Right forelimb (tissue), 1 donor: ENCODE measurements at places on chromosomes 13 and 19.
A peak's percentile ranks its signal among the peaks of the same experiment; 100 is the strongest.

- no peak for DNase-seq
Measured at GRCh38 chr13:24661713-24662112, 18.5 kb upstream of the ATP12A start.

- no peak for DNase-seq
Measured at GRCh38 chr13:78410847-78411246, 192.5 kb downstream of the POU4F1 start.

DNA sequence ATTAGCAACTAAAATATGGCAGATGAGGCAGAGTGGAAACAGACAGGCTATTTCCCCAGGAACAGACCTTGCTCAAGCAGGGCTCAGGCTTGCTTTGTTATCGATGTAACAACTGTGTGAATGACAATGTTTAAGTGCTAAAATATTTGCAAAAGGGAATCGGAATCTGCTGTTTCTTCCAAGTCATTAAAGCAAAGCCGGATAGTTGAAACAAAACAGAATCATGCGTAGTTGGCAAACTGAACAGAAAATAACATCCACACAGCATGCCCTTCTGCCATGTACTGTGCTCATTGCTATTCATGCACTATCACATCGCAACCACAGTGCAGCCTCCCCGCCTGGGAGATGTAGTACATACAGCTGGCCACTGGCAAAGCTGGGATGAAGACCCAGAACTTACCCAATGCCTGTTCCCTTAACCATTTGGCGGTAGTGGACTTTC is 799.1 kb downstream of the DIAPH3 start:
- DNase-seq = no peak

DNA sequence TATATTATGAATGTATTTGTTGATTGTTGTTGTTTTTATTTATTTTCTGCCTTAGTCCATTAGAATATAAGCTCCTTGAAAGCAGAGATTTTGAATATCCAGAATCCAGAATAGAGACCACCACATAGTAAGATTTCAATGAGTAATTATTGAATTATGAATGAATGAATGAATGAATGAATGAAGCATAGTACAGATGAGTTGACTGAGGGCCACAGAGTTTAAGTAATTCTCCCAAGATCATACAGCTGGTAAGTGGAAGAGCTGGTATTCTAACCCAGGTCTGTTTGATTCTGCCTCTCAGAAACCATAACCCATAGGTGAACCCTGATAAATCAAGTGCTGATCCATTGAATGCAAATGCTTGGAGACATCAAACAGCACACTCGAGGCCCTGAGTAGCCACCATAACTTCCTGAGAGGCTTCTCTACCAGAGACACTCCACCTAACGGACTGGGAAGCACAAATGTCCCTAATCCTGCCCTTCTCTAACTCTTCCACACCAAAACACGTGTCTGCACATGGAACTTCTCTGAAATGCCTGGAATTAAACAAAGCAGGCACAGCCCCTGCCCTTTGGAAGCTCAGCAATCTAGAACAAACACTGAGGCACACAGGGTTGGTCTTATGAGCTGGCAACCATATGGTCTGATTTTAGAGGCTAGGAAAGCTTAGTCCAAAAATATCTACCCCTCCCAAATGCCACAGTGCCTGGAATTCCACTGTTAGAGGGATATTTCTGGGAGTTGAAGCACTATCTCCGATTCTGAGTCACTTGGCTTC is 190.1 kb downstream of the FOXO1 start:
- DNase-seq = no peak

GRCh38 chr19:8618751-8619150 is 8.2 kb upstream of the ADAMTS10 start:
- no peak for DNase-seq

DNA sequence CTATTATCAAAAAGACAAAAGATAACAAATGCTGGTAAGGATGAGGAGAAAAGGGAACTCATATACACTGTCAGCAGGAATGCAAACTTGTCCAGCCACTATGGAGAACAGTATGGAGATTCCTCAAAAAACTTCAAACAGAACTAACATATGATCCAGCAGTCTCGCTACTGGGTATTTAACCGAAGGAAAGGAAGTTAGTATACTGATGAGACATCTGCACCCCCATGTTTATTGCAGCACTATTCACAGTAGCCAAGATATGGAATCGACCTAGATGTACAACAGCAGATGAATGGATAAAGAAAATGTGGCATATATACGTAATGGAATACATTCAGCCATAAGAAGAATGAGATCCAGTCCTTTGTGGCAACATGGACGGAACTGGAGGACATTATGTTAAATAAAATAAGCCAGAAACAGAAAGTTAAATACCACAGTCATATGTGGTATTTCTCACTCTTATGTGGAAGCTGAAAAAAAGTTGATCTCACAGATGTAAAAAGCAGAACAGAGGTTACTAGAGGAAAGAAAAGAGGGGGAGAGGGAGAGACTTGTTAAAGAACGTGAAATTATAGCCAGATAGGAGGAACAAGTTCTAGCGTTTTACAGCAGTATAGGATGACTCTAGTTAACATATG is 83.2 kb downstream of the RUBCNL start:
- DNase-seq = no peak

DNA sequence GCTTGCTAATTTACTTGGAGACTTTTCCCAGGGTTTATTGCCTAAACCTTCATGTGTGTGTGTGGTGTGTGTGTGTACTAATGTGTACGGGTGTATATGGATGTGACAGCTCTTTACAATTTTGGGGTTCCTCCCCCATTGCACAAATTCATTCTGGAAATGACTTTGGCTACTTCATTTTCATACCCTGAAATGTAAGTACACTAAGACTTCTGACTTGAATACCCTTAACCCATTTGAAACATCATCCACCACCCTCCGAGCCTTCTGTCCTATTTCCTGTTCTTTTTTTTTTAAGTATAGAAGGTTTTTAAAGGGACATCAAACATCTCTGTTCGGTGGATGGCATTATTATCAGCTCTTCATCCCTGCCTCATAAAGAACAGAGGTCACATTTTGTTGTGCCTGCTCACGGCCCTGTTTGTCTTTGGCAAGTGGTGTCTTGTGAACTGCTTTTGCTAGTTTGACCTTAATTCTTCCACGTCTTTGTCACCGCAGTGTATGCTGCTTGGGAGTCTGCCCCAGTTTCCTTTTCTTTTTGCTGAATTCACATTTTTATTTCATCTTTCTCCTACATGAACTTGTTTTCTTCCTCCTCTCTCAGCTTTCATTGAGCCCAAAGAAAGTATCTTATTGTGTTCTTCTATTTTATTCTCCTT is 228.3 kb downstream of the FOXO1 start:
- no peak for DNase-seq

- no peak for DNase-seq
Measured at GRCh38 chr19:41323430-41324125, 13.6 kb downstream of the CCDC97 start.

- no peak for DNase-seq
Measured at GRCh38 chr13:112059457-112060281, 7.3 kb upstream of the SOX1 start.

DNA sequence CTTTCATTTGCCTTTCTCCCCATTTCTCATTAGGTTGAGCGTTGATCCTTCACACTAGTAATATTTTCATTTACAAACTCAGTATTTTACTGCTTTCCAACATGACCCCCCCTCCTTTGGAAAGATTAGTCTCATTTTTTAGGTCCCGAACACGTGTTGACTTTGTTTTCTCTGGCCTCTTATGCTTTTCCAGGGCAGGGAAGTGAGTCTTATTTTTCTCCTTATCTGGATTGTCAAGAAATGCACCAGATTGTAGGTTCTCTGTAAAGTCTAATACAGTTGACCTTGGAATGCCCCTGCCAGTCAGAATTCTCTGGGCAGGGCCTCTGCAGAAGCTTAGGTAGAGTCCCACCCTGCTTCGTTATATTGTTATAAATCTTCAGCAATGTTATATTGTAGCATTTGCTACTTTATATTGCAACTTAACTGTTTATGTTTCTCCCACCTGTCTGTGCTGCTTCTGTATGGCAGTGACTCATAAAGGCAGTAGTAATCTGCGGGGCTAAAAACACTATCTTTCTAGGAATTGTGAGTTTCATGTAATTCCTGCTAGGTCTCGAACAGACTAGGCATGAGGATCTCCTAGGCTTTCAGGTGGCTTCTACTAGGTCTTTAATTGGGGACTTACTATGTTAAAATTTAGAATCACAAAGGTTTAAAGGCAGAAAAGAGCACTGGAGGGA is 2.0 kb downstream of the TDRD3 start:
- DNase-seq = no peak

- DNase-seq = no peak
Measured at GRCh38 chr19:31089681-31090080, 259.6 kb downstream of the TSHZ3 start.

DNA sequence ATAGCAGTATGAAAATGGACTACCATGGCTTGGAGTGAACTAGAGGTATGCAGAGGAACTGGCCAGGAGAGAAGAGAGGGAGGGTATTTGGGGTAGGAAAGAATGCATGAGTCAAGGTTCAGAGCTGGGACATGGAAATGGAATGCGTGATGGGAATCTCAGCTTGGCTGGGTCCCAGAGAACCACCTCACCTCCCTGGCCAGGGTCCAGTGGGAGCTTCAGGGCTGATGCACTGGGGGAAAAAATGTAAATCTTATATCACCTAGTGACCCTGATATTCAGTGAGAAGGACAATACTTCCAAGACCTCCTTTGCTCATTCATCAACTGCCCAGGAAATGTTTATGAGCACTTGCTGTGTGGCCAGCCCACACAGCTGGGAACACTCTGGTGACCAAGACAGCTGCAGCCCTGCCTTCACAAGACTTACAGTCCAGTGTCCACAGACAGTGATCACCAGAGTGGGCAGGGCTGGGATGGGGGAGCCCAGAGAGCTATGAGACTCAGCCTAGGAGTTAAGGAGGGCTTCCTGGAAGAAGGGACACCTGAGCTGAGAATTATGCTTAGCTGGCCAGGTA is 12.8 kb downstream of the IGSF23 start:
- DNase-seq = no peak

- no peak for DNase-seq
Measured at GRCh38 chr13:73040968-73041596, 17.7 kb upstream of the KLF5 start.

GRCh38 chr19:6660930-6661329 is 9.0 kb downstream of the TNFSF14 start:
- DNase-seq = no peak

GRCh38 chr19:7393939-7394730 is 45.4 kb downstream of the ARHGEF18 start:
- no peak for DNase-seq

DNA sequence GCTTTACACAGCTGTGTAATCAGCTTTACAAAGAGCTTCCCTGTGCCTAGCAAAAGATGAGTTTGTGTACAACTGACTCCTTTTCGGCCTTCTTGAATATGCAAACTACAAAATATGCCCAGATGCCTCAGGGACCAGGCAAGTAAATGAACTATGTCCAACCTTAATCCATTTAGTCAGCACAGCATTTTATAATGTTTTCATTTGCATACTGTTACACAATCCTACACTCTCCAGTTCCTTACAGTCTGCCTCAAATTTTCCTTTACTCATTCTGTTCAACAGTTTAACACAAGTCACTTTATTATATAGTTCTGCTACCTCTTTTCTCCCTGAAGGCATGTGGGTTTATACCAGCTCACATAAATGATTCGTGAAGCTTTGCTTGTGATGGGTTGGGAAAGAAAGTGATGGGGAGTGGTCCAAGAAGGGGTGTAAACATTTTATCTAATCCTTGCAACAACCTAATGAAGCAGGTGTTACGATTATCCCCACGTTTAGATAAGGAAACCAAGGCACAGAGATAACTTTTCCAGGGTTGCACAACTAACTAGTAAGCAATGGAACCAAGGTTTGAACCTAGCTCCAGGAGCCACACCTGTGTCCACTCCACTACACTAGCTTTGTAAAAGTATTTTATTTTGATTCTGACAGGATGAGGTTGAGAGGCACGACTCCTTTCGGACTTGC is 3.3 kb upstream of the USP12 start:
- no peak for DNase-seq

DNA sequence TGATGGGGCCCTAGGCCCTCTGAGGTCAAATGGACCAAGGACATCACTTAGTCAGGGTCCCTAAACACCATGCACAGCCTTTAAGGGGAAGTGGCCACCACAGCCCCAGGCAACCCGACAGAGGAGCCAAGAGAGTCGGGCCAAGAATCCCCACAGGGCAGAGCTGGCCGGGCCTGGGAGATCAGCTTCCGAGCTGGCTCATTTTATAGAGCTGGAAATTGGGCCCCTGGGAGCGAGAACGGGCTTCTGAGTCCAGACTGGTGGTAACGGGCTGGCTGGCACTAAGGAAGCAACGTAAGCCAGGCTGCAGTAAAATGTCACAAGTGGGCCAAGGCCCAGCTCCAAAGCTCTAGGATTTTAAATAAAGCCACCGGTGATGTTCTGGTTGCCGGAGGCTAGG is 51.1 kb downstream of the HSPH1 start:
- no peak for DNase-seq

- no peak for DNase-seq
Measured at GRCh38 chr13:89393758-89394304, 1722.7 kb downstream of the SLITRK5 start.

DNA sequence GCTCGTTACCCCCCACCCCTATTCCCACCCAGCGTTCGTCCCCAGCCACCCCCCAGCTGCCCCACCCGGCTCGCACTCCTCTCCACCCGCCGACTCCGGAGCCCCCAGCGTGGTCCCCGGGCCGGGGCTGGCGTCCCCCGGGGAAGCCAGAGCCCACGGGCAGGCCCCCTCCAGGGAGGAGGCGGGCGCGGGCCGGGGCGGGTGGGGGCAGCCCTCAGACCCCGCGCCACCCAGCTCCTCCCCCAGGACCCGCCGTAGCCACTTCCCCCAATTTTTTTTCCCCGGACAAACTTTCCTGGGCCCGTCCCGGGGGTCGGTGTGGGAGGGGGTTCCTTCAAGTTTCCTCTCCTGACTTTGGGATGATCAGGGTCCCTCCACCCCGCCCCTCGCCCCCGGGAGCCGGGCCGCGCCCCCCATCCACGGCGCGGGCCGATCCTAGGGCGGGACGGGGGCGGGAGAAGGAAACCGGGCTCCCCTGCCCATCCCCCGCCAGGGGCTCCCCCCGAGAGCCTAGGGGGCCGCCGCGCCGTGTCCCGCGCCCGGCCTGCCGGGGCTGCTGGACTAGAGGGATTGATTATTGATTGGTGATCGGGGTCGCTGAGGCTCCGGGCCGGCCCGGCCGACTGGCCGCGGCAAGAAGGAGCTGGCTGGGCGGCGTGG is 927 bp upstream of the TSHZ3 start:
- DNase-seq = peak; percentile 72

GRCh38 chr19:13150187-13150930 is at the start of the genes IER2 and STX10:
Gene IER2 (plus strand): TSS chr19:13150411. CDS start chr19:13153187, 2,776 bp downstream.
Gene STX10 (minus strand): TSS chr19:13150375. CDS start chr19:13150173, 202 bp downstream.
- DNase-seq = peak; percentile 95

DNA sequence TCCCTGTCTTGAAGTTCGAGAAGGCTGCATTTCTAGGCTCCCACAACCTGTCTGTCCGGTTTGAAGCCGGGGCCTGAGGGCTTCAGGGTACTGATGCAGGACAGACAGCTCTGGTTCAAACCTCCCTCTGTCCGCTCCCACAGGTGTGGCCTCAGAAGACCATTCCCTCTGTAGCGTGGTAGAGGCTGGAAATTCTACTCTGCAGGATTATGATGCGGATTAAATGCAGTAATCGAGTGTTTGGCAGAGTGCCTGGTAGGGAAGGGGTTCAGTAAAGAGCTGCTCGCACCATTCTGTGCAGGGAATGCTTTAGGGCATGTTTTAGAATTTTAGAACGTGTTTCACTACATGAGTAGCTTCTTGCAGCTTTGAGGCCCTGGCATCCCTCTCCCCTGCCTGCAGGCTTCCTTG is 30.5 kb downstream of the PPP1R37 start:
- no peak for DNase-seq
